ENCODE measurements at places on chromosomes 4 and X. TPM values are rescaled to one million over a fixed set of nuclear protein-coding genes. Genes with fewer than 3 reads are reported as not detected.

The TKTL2 gene
- total RNA-seq: not detected

The TLR2 gene
- total RNA-seq: 13.8 TPM

The MAGEB2 gene
- not detected for total RNA-seq

The SLC49A3 gene
- total RNA-seq: 2.9 TPM

The TRIM60 gene
- not detected for total RNA-seq

The ATP10D gene
- total RNA-seq: 10.8 TPM

The EFHC2 gene
- 0.81 TPM for total RNA-seq

The GASK1B gene
- 0.51 TPM for total RNA-seq
